ENCODE measurements at places on chromosomes 6 and 20.

DNA sequence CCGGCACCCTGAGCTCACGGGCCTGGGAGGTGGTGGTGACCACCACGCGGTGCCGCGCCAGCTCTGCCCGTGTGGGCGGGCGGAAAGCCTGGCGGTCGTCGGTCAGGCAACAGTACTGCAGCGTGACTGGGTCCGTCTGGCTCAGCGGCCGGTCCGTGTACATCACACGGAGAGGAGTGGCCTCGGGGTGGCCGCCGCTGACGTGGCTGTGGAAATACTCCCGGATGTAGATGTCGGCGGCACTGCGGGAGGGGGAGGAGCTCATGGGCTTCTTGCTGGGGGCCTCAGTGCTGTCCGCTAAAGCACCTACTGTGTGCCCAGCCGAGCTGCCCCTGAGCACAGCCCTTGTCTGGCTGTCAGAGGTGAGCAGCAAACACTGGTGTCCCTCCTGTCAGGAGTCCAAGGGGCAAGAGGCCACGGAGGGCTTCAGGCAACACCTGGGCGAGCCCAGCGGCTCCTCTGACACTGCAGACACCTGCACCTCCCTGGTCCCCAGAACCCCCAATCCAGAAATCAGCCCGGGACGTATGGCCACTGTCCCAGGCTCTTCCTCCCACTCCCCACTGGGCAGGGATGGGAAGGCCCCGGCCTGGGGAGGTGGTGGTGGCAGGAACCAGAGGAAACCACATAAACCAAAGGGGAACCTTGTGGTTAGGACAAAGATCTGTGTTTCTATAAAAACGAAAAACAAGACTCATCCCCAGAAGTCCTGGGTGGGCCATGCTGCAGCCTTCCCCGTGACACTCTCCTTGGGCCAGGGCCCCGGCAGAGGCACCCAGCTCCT lies 6.5 kb downstream of the HELZ2 start:
- DNase-seq: peak; percentile 31

- no peak for DNase-seq
These were observed 23.6 kb upstream of the OR2J2 start for GRCh38 chr6:29147074-29147473.

- DNase-seq: no peak
These were observed 26.3 kb downstream of the GNL1 start for GRCh38 chr6:30530014-30530413.

GRCh38 chr20:58982406-58983114 lies 1.5 kb downstream of the NELFCD start:
- no peak for DNase-seq

DNA sequence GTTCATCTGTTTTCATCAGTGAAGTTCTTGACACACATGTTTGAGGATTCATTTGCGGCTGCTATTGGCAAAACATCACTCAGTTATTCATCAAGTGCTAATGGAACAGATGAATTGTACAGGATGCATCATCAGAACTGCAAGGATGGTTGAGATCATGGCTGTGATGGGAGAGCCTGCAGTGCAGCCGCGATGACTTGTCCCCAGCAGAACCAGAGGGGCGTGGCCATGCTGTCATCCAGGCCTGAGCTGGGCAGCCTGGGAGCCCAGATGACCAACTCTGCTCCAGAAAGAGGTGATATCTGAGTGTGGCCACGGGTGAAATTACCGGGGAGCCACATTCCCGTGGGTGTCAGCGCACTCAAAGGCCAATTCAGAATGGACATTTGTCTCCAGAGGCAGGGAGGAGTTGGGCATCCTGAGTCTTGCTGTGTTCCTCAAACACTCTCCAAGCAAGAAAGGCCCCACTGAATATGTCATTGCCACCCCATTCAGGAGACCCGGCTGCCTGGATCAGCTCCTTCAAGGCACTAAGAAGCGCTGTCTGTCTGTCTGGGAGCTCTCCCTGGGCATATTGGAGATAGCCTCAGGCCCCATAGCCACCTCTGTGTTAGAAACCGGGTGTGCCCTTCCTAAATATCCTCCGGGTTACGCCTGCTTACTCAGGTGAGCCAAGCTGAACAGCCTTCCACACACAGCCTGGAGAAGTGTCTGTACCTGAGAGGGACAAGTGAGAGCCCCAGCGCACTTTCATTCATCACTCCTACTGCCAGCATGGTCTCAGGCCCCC lies 66.7 kb downstream of the SYNDIG1 start:
- no peak for DNase-seq

All from stimulated activated naive CD4-positive, alpha-beta T cell (primary cell).